ENCODE measurements at places on chromosomes 6 and 20. TPM values are rescaled to one million over a fixed set of nuclear protein-coding genes. Genes with fewer than 3 reads are reported as not detected.

- H3K36me3 ChIP-seq = no peaks in the 10 kb centered on the region
- peaks cover 10% of the 10 kb centered on the region for H3K4me1 ChIP-seq
- no peak overlapping the region for H3K4me3 ChIP-seq
- DNase-seq = no peak
Measured at GRCh38 chr6:38015341-38015740, 195.8 kb downstream of the ZFAND3 start.

DNA sequence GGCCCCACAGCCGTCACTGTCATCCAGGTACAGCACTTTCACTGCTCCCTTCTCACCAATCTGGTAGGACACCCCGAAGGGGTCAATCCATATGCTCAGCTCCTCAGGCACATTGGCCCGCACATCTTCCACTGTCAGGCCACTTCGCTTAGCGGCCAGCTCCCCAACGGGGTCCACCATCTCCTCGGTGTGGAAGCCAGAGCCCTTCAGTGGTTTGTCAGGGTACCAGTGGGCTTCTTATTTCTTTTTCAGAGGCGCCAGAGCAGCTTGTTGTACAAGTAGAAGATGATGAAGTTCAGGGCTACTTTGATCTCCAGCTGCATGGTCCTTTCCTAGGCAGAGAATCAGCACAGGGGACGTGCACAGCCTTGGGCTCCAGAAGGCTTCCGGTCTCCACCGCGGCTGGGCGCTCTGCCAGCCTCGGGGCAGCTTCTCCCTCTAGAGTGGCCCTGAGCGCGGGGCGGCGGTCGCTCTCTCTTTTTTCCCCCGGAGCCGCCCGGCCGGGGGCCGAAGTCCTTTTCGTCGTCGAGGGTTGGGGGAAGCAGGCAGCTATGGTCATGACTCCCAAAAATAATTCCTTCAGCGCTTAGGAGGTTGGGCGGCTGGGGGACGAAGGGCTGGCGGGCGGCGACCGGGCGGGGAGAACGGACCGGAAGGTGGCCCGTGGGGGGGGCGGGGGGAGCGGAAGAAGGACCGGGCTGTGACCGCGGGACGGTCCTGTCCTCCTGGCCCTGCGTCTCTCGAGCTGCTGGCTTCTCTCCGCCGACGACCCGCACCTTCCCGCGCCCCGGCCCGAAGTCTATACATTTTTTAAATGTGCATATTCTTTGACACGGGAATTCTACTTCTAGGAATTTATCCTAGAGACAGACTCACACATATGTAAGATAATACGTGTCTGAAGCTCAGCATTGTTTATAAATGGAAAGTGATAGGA lies 6.5 kb upstream of the ZSCAN9 start:
- H3K27me3 ChIP-seq = peaks cover 57% of the 10 kb centered on the region
- H3K36me3 ChIP-seq = no peaks in the 10 kb centered on the region
- peaks cover 15% of the 10 kb centered on the region for H3K4me1 ChIP-seq
- peak overlapping the region; percentile 42 for H3K4me3 ChIP-seq
- DNase-seq = peak; percentile 78

DNA sequence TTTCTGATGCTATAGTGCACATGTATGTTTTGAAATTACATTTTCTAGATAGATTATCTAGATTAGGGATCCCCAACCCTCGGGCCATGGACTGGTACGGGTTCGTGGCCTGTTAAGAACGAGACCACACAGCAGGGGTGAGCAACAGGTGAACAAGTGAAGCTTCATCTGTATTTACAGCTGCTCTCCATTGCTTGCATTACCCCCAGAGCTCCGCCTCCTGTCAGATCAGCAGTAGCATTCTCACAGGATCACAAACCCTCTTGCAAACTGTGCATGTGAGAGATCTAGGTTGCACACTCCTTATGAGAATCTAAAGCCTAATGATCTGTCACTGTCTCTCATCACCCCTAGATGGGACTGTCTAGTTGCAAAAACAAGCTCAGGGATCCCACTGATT lies 10.4 kb downstream of the CEP57L1 start:
- H3K27me3 ChIP-seq = no peaks in the 10 kb centered on the region
- H3K4me3 ChIP-seq = no peak overlapping the region
- no peaks in the 10 kb centered on the region for H3K36me3 ChIP-seq
- H3K4me1 ChIP-seq = no peaks in the 10 kb centered on the region
- H3K27ac ChIP-seq = no peak overlapping the region

- H3K27me3 ChIP-seq = no peaks in the 10 kb centered on the region
- H3K4me1 ChIP-seq = peaks cover 14% of the 10 kb centered on the region
- no peak for DNase-seq
- no peak overlapping the region for H3K4me3 ChIP-seq
- no peak overlapping the region for H3K27ac ChIP-seq
- H3K36me3 ChIP-seq = peaks cover 95% of the 10 kb centered on the region
Measured at GRCh38 chr6:33692760-33693158, 18.7 kb downstream of the UQCC2 start.

DNA sequence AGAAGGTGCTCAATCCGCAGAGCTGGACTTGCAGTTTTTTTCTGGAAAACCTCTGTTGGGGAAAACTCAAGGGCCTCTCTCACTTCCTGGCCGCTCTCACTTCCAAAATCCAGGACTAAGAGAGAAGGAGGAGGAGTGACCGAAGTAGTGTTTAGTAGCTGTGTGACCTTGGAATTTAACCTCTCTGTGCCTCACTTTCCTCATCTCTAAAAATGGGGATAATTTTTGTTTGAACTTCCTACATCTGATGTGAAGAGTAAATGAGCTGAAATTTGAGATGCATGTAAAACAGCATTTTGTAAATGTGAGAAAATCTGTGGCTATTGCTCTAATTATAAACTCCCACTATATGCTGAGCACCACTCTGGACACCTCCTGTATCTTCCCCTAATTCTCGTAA lies 5.1 kb downstream of the SLC13A3 start:
- DNase-seq = no peak
- no peak overlapping the region for H3K4me3 ChIP-seq
- H3K4me1 ChIP-seq = no peaks in the 10 kb centered on the region
- no peaks in the 10 kb centered on the region for H3K36me3 ChIP-seq
- no peak overlapping the region for H3K27ac ChIP-seq
- peaks cover 5% of the 10 kb centered on the region for H3K27me3 ChIP-seq

- H3K36me3 ChIP-seq = no peaks in the 10 kb centered on the region
- no peak overlapping the region for H3K27ac ChIP-seq
Measured at GRCh38 chr20:2301164-2301622, 5.4 kb downstream of the TGM3 start.

GRCh38 chr6:35359744-35360348 lies 17.5 kb downstream of the PPARD start:
- peaks cover 30% of the 10 kb centered on the region for H3K4me1 ChIP-seq
- no peaks in the 10 kb centered on the region for H3K36me3 ChIP-seq
- no peak overlapping the region for H3K4me3 ChIP-seq
- peak overlapping the region; percentile 16 for H3K27ac ChIP-seq

- H3K27me3 ChIP-seq = no peaks in the 10 kb centered on the region
- H3K27ac ChIP-seq = no peak overlapping the region
- no peaks in the 10 kb centered on the region for H3K36me3 ChIP-seq
- no peaks in the 10 kb centered on the region for H3K4me1 ChIP-seq
Measured at GRCh38 chr6:148041546-148041945, 301.1 kb upstream of the SASH1 start.

DNA sequence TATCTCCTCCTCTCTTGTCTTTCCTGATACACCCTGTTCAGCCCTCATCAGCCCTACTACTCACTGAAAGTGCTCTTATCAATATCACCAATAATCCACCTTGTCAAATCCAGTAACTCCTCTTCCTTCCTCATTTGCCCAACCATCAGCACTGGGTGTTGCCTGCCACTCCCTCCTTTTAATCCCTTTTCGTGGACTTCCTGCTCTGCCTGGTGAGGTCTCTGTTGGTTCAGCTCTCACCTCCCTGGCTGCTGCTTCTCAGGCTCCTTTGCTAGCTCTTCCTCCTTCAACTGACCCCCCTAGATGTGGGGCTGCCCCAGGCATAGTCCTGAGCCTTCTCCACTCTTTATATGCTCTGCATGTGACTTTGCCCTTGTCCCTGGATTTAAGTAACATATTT lies 92.5 kb downstream of the PREP start:
- no peak overlapping the region for H3K4me3 ChIP-seq
- no peaks in the 10 kb centered on the region for H3K27me3 ChIP-seq
- H3K36me3 ChIP-seq = peaks cover 23% of the 10 kb centered on the region
- H3K27ac ChIP-seq = no peak overlapping the region

- no peaks in the 10 kb centered on the region for H3K36me3 ChIP-seq
- H3K4me3 ChIP-seq = no peak overlapping the region
- H3K4me1 ChIP-seq = no peaks in the 10 kb centered on the region
- no peak for DNase-seq
Measured at GRCh38 chr6:68834551-68834950, 199.5 kb downstream of the ADGRB3 start.

DNA sequence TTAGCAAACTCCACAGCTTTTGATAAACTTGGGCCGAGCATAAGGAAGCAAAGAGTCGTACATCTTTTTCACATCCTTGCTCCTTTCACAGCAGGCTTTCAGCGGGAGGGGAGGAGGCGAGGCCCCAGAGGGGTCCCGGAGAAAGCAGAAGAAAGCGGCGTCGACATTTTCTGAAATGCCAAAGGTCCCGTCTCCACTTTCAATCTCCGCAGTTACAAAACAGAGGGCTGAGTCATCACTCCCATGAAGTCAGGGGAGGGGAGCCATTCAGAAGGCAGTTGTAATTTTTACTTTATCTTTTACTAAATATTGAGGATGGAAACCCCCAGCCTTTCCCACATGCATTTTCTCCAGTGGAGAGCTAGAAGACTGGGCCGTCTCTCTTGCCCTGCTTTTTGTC lies 174.2 kb upstream of the THBS2 start:
- H3K4me3 ChIP-seq = no peak overlapping the region
- H3K36me3 ChIP-seq = no peaks in the 10 kb centered on the region
- H3K4me1 ChIP-seq = peaks cover 4% of the 10 kb centered on the region
- no peak for DNase-seq
- H3K27me3 ChIP-seq = no peaks in the 10 kb centered on the region

GRCh38 chr20:37700301-37700700 lies 6.5 kb downstream of the CTNNBL1 start:
- no peak for DNase-seq
- peaks cover 22% of the 10 kb centered on the region for H3K4me1 ChIP-seq
- no peak overlapping the region for H3K4me3 ChIP-seq
- H3K27me3 ChIP-seq = no peaks in the 10 kb centered on the region
- H3K36me3 ChIP-seq = no peaks in the 10 kb centered on the region

- DNase-seq = no peak
- H3K27me3 ChIP-seq = no peaks in the 10 kb centered on the region
- no peaks in the 10 kb centered on the region for H3K36me3 ChIP-seq
- H3K4me3 ChIP-seq = no peak overlapping the region
- H3K4me1 ChIP-seq = no peaks in the 10 kb centered on the region
Measured at GRCh38 chr20:17761604-17762003, 61.8 kb downstream of the BANF2 start.

DNA sequence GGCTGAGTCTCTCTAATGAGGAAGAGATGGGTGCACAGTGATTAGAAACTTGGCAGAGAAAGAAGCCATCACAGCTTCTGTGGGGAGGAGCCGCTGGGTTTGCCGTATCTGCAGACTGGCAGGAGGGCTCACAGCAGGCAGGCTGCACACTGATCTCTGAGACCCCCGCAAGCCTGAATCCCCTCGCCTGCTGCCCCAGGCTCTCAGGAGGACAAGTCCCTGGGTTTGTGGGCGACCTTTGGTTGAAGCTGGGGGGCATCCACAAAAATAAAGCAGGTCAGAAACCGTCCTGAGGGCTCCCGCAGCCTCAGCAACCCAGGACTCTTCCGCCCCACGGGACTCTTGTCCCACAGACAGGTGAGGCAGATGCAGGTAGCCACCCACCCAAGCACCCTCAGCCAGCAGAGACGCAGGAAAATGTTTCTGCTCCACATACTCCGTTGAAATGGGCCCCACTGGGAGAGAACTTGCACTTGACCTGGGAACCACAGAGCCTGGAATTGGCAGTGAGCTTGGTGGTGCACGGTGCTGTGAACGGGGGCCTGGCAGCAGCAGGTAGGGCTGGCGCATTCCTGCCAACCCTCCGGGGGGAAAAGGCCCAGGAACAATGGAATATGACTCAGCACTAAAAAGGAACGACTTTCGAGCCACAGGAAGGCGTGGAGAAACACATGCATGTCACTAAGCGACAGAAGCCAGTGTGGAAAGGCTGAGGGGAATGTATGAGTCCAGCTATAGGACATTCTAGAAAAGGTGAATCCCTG lies 89.9 kb downstream of the YTHDF1 start:
- no peaks in the 10 kb centered on the region for H3K4me1 ChIP-seq
- H3K4me3 ChIP-seq = no peak overlapping the region
- no peaks in the 10 kb centered on the region for H3K27me3 ChIP-seq
- H3K36me3 ChIP-seq = no peaks in the 10 kb centered on the region
- no peak for DNase-seq

- no peaks in the 10 kb centered on the region for H3K27me3 ChIP-seq
- H3K36me3 ChIP-seq = no peaks in the 10 kb centered on the region
- DNase-seq = no peak
- H3K4me3 ChIP-seq = no peak overlapping the region
- H3K27ac ChIP-seq = no peak overlapping the region
Measured at GRCh38 chr6:148556410-148556809, 190.4 kb upstream of the UST start.

DNA sequence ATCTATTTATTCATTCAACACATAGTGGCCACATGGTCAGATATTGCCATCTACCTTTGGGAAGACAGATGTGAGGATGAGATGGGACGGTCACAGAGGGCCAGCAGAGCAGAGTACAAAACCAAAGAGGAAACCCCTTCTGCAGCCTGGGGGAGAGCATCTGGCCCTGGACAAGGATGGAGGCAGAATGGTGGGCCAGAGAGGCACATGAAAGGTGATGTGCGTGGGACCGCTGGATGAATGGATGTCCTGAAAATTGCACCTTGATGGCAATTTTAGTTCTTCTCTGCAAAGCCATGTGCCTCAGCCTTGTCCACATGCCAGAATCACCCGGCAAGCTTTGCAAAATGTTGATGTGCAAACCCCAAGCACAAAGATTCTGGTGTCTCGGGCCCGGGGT lies 77.4 kb upstream of the CD93 start:
- no peaks in the 10 kb centered on the region for H3K27me3 ChIP-seq
- H3K4me3 ChIP-seq = no peak overlapping the region
- DNase-seq = no peak
- no peak overlapping the region for H3K27ac ChIP-seq

DNA sequence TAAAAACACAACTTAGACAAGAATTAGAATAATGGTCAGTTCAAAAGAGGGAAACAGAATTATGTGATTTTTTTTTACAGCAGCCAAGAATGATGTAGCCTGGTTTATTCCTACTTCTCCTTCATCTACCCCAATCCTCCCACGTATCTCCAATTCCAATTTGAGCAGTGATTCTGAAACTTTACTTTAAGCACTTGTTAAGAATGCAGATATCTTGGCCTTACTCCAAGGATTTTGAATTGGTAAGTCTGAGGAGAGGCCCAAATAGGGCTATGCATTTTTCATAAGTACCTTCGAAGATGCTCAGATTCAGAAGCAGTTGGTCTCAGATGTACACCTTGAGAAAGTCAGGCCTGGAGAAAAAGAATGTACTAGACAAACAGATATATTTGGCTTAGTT lies 233.4 kb upstream of the FLRT3 start:
- H3K4me3 ChIP-seq = no peak overlapping the region
- no peak for DNase-seq
- no peak overlapping the region for H3K27ac ChIP-seq
- no peaks in the 10 kb centered on the region for H3K36me3 ChIP-seq
- no peaks in the 10 kb centered on the region for H3K4me1 ChIP-seq

- H3K36me3 ChIP-seq = no peaks in the 10 kb centered on the region
- no peaks in the 10 kb centered on the region for H3K27me3 ChIP-seq
- DNase-seq = no peak
- no peaks in the 10 kb centered on the region for H3K4me1 ChIP-seq
- no peak overlapping the region for H3K27ac ChIP-seq
Measured at GRCh38 chr6:38239719-38240451, 399.8 kb downstream of the BTBD9 start.

Gene ATP6V1G2
- total RNA-seq = 1.0 TPM

Gene PRSS16
- 18.3 TPM for total RNA-seq

Gene CALHM5
- 2.3 TPM for total RNA-seq

Gene CDH26
- total RNA-seq = 7.3 TPM

Gene CCN6
- not detected for total RNA-seq

Gene TRMT6
- 13.3 TPM for total RNA-seq

Gene CEP85L
- 11.3 TPM for total RNA-seq

Gene REM1
- 2.3 TPM for total RNA-seq
